Skin of body (tissue), 3 donors: ENCODE measurements at places on chromosomes 2 and 18. TPM values are rescaled to one million over a fixed set of nuclear protein-coding genes. Genes with fewer than 3 reads are reported as not detected.

DNA sequence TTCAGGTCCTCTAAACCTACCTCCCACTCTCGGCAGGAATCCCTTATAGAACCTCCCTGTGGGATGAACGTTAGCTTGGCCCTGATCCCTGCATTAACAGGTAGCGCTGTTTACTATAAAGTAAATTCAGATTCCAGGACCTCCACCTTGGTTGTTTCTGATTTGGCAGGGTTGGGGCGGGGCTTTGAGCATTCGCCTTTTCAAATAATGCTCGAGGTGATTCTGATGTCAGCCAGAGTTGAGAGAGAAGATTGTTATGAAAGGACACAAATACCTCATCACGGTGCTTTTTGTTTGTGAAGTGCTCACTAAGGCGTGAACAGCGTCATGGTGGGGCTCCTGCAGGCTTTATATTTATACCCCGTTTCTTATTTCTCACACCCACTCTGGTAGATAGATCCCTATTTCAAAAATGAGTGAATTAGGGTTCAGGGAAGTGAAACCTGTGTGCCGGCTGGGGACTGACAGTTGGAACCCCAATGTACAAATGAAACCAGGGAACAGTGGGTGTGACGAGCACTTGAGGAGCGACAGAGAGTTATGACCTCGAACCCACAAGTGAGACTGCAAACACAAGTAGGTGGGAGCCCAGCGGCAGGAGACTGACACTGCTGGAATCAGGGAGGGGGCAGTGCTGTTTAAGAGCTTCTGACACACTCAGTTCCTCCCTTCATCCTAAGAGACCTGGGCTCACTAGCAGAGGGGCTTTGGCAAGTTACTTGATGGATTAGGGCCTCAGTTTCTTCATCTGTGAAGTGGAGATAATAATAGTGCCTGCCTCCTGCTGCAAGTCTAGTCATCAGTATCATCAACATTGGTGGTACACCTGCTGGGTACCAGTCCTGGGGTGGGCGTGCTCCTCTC is 14.2 kb upstream of the CXCR4 start:
- DNase-seq, result no peak

- DNase-seq, result no peak
These were observed 40.4 kb downstream of the PSD4 start for GRCh38 chr2:113214141-113214540.

- no peak for DNase-seq
These were observed 346.3 kb downstream of the SATB2 start for GRCh38 chr2:199111458-199111857.

- no peak for DNase-seq
These were observed 14.5 kb downstream of the CERS6 start for GRCh38 chr2:168470320-168471162.

- DNase-seq, result peak; percentile 5
These were observed 517.0 kb downstream of the PTPRM start for GRCh38 chr18:8084160-8084559.

Gene KIAA2012
- total RNA-seq, result 0.10 TPM
